ENCODE measurements at places on chromosomes 12 and 14.
A peak's percentile ranks its signal among the peaks of the same experiment; 100 is the strongest.

GRCh38 chr12:125320177-125320576, 254.9 kb downstream of the AACS start:
- no peak for DNase-seq

GRCh38 chr14:70803321-70804310, 5.7 kb downstream of the MAP3K9 start:
- DNase-seq, result peak; percentile 82

DNA sequence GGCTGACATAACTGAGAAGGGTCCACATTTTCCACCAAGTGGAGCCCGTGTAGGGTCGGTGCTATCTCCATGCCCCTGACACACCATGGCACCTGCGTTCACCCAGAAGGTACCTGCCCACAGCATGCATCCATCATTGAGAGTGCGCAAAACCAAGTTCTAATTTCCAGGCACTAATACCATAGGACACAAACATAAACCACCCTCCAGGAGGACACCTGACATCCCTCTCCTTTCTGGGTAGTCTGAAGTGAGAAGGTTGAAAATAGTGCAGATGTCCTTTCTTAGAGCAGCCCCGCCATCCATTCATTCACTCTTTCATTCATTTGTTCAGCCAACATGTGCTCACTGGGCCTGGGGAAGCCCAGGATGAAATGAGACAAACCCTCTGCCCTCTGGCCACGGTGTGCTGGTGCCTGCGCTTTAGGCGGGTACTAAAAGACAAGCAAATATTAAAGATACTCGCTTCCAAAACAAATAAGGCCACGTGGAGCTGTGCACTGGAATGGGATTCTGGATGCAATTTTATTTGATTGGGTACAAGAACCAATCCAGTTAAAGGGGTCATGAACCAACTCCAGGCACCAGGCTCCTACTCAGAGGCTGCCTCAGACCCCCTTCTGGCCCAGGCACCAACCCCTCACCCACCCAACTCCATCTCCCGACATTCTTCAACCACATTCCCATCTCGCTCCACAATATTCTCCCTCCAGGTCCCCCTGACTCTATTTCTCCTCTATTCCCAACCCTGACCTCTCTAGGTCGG, 1.2 kb downstream of the TTC7B start:
- no peak for DNase-seq

GRCh38 chr12:22228022-22228875, 106.3 kb downstream of the ST8SIA1 start:
- peak; percentile 26 for DNase-seq

- no peak for DNase-seq
These were observed 192.8 kb upstream of the AMIGO2 start for GRCh38 chr12:47272412-47273190.

DNA sequence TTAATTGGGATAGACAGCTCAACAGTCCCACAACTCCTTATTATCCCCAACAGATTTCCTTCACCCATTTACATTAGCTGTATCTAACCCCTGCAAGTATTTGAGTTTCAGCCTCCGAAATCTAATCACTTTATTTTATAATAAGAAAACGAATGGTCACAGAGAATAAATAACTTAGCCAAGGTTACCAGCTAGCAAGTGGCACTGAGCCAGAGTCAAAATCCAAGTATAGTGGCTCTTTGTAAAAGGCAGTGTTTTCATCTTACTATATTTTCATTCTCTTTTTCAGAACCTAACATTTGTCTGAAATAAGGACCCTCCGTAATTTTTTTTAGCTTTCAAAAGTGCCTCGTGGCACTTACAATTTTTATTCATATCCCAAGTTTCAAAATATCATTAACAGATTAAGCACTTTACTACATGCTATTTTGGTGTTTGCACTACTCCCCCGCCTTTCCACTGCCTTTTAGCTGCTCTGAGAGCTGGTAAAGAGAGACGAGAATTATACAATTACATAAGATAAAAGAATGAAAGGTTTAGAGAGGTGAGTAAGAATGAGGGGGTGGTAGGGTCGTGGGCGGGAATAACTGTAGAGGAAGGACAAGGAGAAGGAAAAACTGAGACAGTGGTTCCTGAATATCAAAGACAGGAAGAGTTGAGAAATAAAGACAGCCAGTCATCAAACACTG, 3.7 kb upstream of the USP15 start:
- DNase-seq, result peak; percentile 87

DNA sequence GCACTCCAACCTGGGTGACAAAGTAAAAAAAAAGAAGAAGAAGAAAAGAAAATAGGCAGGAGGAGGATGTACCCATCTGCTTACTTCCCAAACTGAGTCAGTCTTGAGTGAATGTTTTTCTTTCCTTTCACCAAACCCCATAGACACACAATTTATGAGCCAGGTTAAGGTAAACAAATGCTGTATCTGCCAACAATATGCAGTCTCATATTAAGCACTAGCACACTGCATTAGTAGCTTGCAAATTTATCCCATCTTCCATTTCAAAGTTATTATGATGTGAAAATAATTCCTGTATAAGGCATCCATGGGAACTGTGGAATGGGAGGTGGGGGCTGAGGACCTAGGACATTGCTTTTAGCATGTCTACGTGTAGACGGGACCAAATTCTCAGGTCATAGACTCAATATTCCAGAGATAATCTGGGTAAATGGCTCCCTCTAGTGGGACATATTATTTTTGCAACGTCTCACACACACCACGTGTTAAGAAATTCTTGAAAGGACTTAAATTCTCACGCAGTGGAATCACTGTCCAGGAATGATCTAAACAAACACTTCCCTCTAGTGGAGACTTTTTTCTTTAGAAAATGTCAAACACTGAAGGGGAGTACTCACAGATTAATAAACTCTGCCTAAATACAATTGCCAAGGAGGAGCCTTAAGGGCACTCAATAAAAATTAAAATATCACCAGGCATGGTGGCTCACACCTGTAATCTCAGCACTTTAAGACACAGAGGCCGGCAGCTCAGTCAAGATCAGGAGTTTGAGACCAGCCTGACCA, 17.1 kb upstream of the OR10P1 start:
- DNase-seq, result peak; percentile 97
